Panc1 (cell line): ENCODE measurements at places on chromosomes 13 and 19.

GRCh38 chr19:16309643-16310042 is 15.0 kb upstream of the KLF2 start:
- no peaks in the 10 kb centered on the region for H3K4me1 ChIP-seq
- H3K27me3 ChIP-seq = no peaks in the 10 kb centered on the region
- no peak for DNase-seq
- H3K36me3 ChIP-seq = no peaks in the 10 kb centered on the region
- no peak overlapping the region for H3K27ac ChIP-seq
- H3K4me3 ChIP-seq = no peak overlapping the region

GRCh38 chr19:10288662-10289166 is 1.0 kb upstream of the ICAM5 start:
- no peak for DNase-seq
- H3K4me1 ChIP-seq = peaks cover 14% of the 10 kb centered on the region; the same call in 1 of the 2 replicates
- H3K4me3 ChIP-seq = peak overlapping the region; percentile 79
- peak overlapping the region; percentile 75 for H3K27ac ChIP-seq

DNA sequence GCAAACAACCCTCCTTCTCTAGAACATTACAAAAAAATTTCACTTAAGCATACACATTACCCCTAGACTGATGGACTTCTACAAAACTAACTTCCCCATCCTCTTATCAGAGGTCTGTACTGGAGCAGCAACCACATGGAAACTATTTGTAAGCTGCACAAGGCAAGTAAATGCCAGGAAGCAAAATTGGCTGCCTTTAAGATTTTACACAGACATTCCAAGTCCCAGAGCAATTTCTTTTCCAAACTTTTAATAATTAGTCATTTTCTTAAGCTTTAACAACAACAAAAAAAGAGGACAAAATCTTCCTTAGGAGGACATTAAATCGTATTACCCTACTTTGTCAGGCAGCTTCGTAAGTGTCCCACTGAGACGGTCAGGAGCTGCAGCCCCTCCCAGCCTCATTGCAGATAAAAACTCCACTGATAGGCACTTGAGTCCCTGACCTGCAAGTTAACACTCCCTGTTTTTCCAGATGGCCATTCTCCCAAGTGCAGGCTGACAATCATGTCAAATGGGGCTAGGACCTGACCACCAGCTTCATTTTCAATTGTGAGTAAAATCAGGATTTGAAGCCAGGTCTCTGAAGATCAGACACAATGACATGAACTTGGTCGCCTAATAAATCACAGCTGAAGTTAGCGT is 680.1 kb downstream of the DIAPH3 start:
- H3K27ac ChIP-seq = no peak overlapping the region
- no peaks in the 10 kb centered on the region for H3K27me3 ChIP-seq
- no peak for DNase-seq
- H3K36me3 ChIP-seq = no peaks in the 10 kb centered on the region

GRCh38 chr19:48194844-48195830 is 24.7 kb downstream of the ZSWIM9 start:
- H3K4me3 ChIP-seq = no peak overlapping the region
- no peaks in the 10 kb centered on the region for H3K4me1 ChIP-seq
- no peak for DNase-seq
- no peaks in the 10 kb centered on the region for H3K36me3 ChIP-seq
- H3K27me3 ChIP-seq = no peaks in the 10 kb centered on the region
- no peak overlapping the region for H3K27ac ChIP-seq

- no peak overlapping the region for H3K27ac ChIP-seq
- no peaks in the 10 kb centered on the region for H3K36me3 ChIP-seq
- H3K27me3 ChIP-seq = peaks cover 10% of the 10 kb centered on the region
- H3K4me1 ChIP-seq = 0 out of 2 replicates have a peak, but pooled peaks cover 3% of the 10 kb centered on the region
- H3K4me3 ChIP-seq = peak overlapping the region; percentile 41
Measured at GRCh38 chr19:49421039-49421877, 2.0 kb downstream of the PTH2 start.

GRCh38 chr19:19499272-19499995 is 15.9 kb downstream of the TSSK6 start:
- no peaks in the 10 kb centered on the region for H3K4me1 ChIP-seq
- H3K27ac ChIP-seq = no peak overlapping the region
- H3K27me3 ChIP-seq = no peaks in the 10 kb centered on the region

DNA sequence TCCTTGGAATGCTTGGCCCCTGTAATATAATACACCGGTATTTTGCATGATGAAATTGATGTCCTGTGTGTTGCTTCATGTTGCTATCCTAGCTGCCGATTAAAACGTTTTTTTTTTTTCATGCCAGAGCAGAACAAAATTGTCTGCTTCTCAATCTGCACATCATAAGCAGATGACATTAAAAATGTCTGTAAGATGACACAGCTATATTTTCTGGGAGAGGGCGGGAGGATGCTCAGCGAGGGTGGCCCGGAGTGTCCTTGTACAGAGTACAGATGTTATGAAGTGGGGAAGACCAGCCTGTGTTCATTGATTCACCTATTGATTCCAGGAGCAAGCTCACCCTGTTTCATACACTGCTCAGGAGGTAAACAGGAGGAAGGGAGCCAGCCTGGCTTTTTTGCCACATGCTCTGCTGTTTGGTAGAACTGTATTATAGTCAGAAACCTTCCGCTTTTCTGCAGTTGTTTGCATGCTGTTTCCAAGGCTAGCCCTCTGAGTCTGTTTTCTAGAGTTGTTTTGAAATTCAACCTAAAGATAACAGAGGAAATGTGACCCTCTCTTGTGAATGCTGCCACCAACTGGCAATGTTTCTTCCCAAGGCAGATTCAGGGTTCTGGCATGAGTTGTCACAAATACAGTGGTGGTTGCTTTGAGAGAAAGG is 4.7 kb upstream of the IRS2 start:
- H3K36me3 ChIP-seq = no peaks in the 10 kb centered on the region
- H3K4me1 ChIP-seq = no peaks in the 10 kb centered on the region; the same call in 1 of the 2 replicates
- DNase-seq = no peak
- no peak overlapping the region for H3K4me3 ChIP-seq
- H3K27ac ChIP-seq = no peak overlapping the region
- no peaks in the 10 kb centered on the region for H3K27me3 ChIP-seq

- DNase-seq = no peak
- H3K27ac ChIP-seq = no peak overlapping the region
- no peaks in the 10 kb centered on the region for H3K4me1 ChIP-seq
- no peaks in the 10 kb centered on the region for H3K27me3 ChIP-seq
Measured at GRCh38 chr13:98803111-98803561, 50.7 kb upstream of the SLC15A1 start.

DNA sequence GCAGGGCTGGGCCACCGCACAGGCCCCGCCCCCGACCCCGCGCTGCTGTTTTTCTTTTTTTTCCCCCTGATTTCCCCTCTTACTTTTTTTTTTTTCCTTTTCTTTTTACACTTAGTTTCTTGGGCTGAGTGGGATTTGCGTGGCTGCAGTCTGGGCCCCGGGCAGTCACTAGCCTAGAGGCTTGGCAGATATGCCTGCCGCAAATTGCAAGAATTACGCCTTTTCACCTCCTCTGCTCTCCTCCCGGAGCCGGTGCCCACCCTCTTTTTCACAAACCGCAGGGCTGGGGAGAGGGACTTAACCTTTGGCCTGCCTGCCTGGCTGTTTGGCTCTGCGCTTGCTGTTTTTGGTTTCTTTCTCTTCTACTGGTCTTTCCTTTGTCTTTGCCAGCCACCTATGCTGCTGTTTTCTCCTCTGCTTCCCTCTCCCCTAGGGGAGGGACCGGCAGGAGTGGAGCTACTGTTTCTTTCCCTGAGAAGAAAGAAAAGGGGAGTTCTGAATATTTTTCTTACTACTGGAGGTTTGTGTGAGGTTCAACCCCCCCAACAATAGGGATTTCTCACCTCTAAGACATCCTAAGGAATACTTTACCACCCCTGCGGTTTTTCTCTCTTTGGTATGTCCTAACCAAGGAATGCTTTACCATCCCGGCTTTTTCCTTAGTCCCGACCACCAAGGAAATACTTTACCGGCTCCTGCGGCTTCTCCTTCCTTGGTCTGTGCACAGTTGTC is 11.0 kb downstream of the ZNF552 start:
- peak overlapping the region; percentile 86 for H3K27ac ChIP-seq
- H3K4me3 ChIP-seq = peak overlapping the region; percentile 76
- DNase-seq = no peak

- DNase-seq = no peak
- no peak overlapping the region for H3K4me3 ChIP-seq
- no peaks in the 10 kb centered on the region for H3K4me1 ChIP-seq
- H3K36me3 ChIP-seq = no peaks in the 10 kb centered on the region
- H3K27me3 ChIP-seq = no peaks in the 10 kb centered on the region
- H3K27ac ChIP-seq = no peak overlapping the region
Measured at GRCh38 chr13:44108331-44108858, 228.7 kb downstream of the LACC1 start.

DNA sequence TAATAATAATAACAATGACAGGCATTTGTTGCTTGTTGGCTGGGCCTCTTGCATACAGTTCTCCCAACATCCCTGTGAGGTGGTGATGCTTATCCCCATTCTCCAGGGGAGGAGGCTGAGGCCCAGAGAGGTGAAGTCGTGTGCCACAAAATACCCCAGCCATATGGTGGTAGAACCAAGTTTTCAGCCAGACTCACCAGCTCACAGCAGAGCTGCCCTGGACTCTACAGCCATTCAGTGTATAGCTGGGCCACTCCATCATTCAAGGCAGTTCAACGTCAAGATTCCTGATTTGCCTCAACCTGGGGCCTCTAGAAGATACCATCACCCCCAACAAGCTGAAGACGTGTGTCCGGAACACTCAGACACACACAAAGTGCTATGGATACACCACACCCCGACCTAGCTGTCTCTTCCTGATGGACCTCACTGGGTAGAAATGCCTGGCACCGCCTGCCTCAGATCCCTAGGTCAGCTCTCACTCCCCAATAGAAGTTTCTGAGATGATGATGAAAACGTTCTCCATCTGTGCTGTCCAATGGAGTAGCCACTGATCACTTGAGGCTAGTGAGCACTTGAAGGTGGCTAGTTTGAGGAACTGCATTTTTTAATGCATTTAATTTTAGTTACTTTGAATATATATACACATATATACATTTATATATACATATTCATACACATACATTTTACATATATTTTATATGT is 4.3 kb upstream of the CEACAM19 start:
- no peak for DNase-seq
- no peaks in the 10 kb centered on the region for H3K27me3 ChIP-seq
- H3K4me1 ChIP-seq = no peaks in the 10 kb centered on the region
- no peak overlapping the region for H3K4me3 ChIP-seq

DNA sequence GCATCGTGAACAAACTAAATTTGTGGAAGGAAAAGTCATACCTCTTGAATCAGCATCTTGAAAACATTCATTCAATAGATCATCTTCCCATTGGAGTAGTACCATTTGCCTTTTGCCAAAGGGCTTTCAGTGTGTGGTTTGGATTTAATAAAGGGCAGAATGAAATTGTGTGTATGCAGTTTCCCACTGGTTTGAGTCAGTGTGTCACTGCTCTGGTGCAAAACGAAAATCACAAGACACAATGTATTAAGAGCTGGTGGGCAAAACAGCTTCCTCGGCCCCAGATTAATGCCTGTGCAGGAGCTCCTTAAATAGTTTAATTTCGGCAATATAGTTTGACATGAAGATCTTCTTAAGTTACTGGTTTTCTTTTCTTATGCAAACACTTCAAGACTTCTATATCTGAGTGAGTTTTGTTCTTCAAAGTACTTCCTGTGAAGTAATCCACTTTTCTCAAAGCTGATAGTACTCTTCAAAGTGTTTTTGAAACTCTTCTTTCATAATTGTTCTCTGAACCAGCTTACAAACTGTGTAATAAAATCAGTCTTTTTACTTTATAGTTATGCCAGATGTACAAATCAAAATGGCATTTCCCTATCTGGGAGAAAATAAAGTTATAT is 32.1 kb downstream of the RASL11A start:
- DNase-seq = no peak
- no peaks in the 10 kb centered on the region for H3K36me3 ChIP-seq
- H3K4me3 ChIP-seq = no peak overlapping the region
- no peaks in the 10 kb centered on the region for H3K27me3 ChIP-seq

GRCh38 chr13:100725472-100725871 is 50.9 kb upstream of the TMTC4 start:
- no peaks in the 10 kb centered on the region for H3K27me3 ChIP-seq
- no peaks in the 10 kb centered on the region for H3K36me3 ChIP-seq
- H3K27ac ChIP-seq = no peak overlapping the region
- H3K4me1 ChIP-seq = no peaks in the 10 kb centered on the region
- no peak overlapping the region for H3K4me3 ChIP-seq

DNA sequence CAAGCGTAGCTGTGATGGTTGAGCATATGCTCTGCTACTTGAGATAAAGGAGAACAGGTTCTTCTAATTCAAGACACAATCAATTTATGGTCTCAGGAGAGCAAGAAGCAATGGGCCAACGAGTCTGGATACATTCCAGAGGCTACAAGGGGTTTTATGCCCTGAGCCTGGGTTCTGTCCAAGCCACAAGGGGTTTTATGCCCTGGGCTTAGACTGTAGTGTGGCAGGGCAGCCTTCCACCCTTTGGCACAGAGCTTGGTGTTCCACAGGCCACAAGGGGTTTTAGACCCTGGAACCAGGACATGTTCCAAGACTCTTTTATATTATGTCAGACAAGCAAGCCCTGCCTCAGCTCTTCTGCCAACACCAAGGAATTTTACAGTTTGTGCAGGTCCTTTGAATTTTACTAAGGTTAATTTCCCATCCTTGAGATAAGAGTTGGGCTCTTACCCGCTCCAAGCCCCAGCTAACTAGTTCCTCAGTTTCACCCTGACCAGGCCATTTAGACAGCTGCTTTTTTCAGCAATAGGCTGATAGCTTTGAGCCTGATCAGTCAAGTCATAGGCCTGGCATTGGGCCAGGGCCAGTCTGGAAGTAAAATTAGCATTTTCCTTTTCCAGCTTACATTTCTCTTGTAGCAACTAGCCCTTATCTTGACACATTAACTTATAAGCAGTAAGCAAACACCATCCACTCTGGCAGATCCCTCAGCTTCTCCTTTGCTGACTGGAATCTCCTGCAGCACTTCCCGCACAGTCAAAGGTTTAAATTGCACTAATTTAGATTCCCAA is 95.0 kb downstream of the ZNF737 start:
- H3K4me1 ChIP-seq = no peaks in the 10 kb centered on the region
- H3K36me3 ChIP-seq = no peaks in the 10 kb centered on the region

- no peak overlapping the region for H3K4me3 ChIP-seq
- DNase-seq = no peak
- no peak overlapping the region for H3K27ac ChIP-seq
Measured at GRCh38 chr13:113049521-113049941, 56.1 kb upstream of the F7 start.
